Progenitor cell of endocrine pancreas (in vitro differentiated cells): ENCODE measurements at places on chromosomes 4 and X. TPM values are rescaled to one million over a fixed set of nuclear protein-coding genes. Genes with fewer than 3 reads are reported as not detected.

The PAGE1 gene
- total RNA-seq = not detected in 2 replicates

DNA sequence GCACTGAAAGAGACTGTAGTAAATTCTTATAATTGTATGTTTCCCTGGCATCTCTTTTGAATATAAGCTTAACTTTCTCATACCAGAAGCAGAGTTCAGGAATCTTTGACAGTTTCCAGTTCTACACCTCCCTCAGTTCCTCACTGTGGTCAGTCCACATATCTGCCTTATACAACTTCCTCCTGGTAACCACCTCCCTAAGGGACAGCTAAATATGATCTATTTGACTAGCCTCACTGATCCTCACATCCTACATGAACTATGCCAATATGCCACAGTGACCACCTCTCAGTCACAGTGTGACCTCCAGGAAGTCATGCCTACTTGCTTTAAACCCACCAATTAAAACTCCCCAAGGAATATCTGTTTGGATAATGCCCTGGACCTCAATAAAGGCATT lies 51.6 kb upstream of the HDAC8 start:
- no peak for DNase-seq

- no peak for DNase-seq
Measured at GRCh38 chr4:6107114-6107791, 89.0 kb upstream of the C4orf50 start.

The GPR173 gene
- total RNA-seq = 18.4 and 19.4 TPM in 2 replicates

The RNF128 gene
- 14.8 and 17.0 TPM in 2 replicates for total RNA-seq

GRCh38 chr4:156945532-156945931 lies 26.1 kb downstream of the PDGFC start:
- DNase-seq = no peak

The GAGE12F gene
- not detected in 2 replicates for total RNA-seq

DNA sequence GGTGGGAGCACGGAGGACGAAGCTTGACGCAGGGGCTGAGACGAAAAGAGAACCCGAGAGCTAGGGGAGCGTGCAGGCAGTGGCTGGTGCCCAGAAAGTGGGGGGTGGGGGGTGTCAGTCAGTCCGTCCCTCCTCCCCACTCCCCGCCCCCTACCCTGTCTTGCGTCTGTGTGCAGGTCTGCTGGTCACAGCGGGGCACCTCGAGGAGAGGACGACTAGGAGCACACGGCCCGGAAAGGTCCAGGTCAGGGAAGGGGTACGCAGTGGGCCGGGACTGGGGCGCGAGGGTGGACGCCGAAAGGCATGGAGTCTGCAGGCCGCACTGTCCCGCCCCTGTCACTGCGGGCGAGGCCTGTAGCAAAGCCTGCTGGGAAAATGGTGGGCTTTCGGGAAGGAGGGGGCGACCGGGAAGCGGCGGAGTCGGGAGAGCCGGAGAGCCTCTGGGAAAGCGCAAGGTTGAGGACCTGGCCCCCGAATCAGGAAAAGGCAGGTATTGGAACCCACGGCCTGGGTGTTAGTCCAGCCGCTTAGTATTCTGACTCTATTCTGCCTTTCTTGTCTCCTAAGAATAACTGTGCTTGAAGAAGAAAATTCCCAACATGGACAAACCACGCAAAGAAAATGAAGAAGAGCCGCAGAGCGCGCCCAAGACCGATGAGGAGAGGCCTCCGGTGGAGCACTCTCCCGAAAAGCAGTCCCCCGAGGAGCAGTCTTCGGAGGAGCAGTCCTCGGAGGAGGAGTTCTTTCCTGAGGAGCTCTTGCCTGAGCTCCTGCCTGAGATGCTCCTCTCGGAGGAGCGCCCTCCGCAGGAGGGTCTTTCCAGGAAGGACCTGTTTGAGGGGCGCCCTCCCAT lies 769 bp downstream of the TCEAL1 start:
- DNase-seq = peak; percentile 50

DNA sequence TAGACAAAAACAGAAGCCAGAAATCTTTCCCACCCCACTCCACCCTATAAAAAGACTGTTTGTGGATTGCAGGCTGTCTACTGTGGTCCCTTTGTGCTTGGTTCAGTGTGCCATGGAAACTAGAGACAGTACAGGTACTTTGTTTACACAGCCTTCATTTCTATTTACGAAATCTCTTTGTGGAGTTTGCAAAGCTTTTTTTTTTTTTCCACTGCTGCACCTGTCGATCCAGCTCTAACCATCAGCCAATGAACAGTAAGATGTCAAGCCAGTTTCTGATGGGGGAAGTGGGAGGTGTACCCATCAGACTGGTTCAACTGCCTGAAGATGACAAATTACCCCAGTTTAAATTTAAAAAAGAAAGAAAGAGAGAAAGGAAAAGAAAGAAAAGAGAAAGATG lies 20.2 kb upstream of the LRBA start:
- DNase-seq = no peak

- DNase-seq = no peak
Measured at GRCh38 chr4:145315811-145316225, 135.4 kb upstream of the OTUD4 start.

GRCh38 chr4:144614850-144615585 lies 30.9 kb upstream of the HHIP start:
- DNase-seq = no peak

DNA sequence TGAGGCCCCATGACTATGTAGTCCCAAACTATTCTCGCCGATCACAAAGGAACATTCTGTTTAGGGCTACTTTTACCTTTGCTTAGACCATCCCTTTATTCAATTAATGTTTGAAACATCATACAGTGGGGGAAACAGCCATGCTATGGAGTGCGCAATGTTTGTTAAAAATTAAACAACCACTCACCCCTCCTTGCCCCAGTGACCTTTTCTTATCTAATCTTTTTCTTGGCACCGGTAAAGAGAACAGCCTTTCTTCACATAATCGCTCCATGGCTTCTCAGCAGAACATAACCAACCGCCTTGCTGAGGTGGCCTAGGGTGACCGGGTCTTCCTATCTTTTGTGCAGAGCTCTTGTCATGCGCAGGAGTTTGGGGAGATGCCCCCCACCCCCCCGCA lies 152.6 kb downstream of the VCX3A start:
- no peak for DNase-seq

DNA sequence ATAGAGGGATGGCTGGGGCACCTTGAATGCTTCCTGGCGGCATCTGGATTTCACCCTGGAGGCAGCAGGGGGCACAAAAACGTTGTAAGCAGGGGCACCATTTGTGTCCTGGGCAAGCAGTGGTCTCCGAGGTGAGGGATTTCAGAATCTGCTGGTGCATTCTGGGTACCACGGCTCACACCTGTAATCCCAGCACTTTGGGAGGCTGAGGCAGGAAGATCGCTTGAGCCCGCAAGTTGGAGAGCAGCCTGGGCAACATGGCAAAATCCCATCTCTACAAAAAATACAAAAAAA lies 16.8 kb upstream of the TBC1D14 start:
- no peak for DNase-seq

- no peak for DNase-seq
Measured at GRCh38 chr4:159512348-159512747, 409.5 kb downstream of the RAPGEF2 start.

The PIGA gene
- 22.0 and 22.9 TPM in 2 replicates for total RNA-seq

- DNase-seq = no peak
Measured at GRCh38 chr4:15425520-15425919, 2.3 kb upstream of the C1QTNF7 start.

DNA sequence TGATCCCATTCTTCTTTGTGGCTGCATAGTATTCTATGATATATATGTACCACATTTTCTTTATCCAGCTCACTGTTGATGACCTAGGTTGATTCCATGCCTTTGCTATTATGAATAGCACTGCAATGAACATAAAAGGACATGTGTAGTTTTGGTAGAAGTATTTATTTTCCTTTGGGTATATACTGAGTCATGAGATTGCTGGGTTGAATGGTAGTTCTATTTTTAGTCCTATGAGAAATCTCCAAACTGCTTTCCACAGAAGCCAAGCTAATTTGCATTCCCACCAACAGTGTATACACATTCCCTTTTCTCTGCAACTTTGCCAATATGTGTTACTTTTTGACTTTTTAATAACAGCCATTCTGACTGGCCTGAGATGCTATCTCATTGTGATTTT lies 278.3 kb downstream of the PCDH18 start:
- no peak for DNase-seq

DNA sequence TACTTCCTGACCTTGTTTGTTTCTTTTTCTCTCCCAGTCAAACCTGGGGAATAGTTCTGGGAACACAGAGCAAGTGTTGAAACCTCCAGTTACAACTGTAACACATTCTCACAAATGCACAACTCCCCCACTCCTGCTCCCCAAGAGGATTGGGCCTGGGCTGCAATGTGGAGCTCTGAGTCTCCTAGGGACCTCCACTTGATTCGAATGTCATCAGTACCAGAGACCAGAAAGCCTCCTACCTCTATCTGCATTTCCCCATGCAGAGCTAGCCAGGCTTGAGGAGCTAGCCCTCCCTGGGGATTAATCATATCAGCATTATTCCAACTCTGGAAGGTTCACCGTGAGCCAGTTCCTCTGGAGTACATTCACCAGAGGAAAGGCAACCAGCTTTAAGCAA lies 41.7 kb upstream of the CITED1 start:
- no peak for DNase-seq

DNA sequence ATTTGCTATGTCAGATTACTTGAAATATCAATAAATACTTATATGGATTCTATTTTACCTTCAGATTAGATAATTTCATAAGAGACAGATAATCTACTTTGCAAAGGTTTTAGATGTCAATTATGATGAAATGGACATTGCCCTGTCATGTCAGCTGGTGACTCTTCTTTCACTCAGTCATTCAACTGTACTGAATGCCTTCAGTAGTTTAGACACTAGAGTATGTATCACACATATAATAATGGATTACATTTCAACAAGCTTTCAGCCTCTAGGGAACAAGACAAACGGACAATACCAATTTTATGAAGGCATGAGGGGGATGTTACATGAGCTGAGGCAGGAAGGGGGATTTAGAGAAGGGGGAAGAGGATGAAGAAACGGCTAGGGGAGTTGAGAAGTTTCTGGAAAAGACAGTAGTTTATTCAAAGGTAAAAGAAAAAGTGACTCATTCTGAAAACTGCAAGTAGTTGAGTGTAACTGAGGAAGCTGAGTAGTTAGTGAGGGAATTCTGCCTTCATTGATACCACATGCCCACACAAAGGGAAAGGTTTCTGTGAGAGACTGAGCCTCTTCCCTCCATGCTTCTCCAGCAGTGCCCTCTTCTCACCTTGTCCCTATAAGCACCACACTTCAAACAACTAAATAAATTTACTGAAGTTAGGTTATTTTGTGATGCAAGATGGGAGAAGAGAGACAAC lies 25.7 kb downstream of the SLC9B2 start:
- no peak for DNase-seq

The TBC1D19 gene
- 27.7 and 28.8 TPM in 2 replicates for total RNA-seq

GRCh38 chrX:13131396-13132137 lies 87.1 kb upstream of the FAM9C start:
- no peak for DNase-seq

GRCh38 chr4:174989791-174990190 lies 71.6 kb downstream of the ADAM29 start:
- DNase-seq = no peak

DNA sequence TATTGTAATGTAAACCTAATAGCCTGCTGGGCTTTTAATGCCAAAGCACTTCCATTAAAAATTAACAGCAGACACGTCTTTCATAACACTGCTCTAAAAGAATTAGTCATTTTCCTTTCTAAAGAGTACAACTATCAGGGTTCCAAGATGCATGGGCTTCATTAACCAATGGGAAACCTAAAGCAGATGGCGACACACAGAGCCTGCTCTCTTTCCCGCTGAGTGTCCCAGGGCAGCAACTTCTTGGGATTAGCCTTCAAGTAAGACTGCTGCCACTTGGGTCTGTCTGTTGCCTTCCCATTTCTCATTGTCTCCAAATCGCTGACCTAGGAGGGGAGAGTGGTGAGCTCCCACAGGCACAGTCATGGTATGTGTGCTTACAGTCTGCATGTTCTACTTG lies 14.0 kb upstream of the PHKA2 start:
- no peak for DNase-seq

- DNase-seq = no peak
Measured at GRCh38 chr4:159137176-159137575, 34.3 kb downstream of the RAPGEF2 start.

GRCh38 chr4:148116264-148116663 lies 325.9 kb downstream of the NR3C2 start:
- DNase-seq = no peak

The ADH1C gene
- 3.3 and 4.6 TPM in 2 replicates for total RNA-seq

DNA sequence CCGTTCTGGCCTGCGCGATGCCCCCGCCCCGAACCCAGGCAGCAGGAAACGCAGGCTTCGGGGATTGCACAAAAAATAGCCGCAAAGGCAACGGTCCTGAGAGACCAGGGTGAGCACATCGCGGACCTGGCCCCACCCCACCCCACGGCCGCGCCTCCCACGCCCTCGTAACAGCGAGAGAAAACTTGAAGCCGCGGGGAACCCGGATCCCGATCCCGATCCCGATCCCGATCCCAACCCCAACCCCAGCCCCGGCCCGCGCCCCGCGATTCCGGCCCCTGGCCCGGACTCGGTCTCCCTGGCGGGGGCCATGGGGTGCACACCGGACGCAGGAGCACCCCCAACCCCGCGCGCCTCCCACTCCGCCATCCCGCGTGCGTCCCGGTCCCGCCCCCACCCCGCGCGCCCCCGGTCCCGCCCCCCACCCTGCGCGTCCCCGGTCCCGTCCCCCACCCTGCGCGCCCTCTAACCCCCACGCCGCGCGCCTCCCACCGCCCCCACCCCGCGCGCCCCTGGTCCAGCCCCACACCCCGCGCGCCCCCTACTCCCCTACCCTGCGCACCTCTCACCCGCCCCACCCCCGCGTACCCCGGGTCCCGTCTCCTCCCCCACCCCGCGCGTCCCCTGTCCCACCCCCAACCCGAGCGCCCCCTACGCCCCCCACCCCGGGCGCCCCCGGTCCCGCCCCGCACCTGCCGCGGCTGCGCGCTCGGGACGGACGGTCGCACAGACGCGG lies 29.0 kb downstream of the NOP14 start:
- no peak for DNase-seq

The SH3BP2 gene
- 67.7 and 70.8 TPM in 2 replicates for total RNA-seq

- no peak for DNase-seq
Measured at GRCh38 chrX:68894513-68895340, 65.9 kb downstream of the EFNB1 start.
